Stimulated activated CD8-positive, alpha-beta memory T cell treated with anti-CD3 and anti-CD28 coated beads, Interleukin-4, amount 100 ng/mL, for 4 hours (primary cell): ENCODE measurements at places on chromosomes 16 and 17.

GRCh38 chr17:19533718-19534561, at the start of gene SLC47A1:
Gene SLC47A1 (plus strand): TSS chr17:19533854. CDS start chr17:19533940, 86 bp downstream.
- no peak for DNase-seq

- DNase-seq, result no peak
Measured at GRCh38 chr16:87723226-87723623, 42.6 kb downstream of the KLHDC4 start.

DNA sequence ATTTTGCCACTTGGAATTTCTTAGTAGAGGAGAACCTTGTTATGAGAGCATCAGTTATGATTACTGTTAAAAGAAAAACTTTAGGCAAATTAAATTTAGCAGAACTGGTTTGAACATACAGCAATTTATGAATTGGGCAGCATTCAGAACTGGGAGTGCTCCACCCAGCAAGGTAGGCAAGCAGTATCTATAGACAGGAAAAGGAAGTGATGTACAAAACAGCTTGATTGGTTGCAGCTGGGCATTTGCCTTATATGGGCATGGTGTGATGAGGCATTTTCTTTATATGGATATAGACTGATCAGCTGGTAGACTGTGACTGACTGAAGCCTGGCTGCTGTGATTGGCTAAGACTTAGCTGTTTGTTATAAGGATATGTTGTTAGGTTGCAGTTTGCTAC, 17.6 kb upstream of the CYLD start:
- DNase-seq, result no peak

DNA sequence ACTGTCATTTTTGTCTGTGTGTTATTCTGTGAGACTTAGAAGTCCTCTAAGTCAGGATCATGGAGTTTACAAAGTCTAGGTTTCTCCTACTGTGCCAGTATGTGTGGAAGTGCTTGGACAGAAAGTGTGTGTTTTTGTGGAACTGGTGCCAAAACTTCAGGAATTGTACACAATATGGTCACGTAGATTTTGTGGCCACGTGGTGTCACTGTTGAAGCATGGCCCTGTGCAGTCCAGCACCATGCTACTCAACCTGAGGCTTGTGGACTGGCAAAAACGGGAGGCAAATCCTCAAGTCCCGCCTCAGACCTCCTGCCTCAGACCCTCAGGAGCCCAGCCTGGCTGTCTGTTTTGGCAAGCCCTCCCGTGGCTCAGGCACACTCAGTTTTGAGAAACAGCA, 16.7 kb upstream of the ALKBH5 start:
- DNase-seq, result no peak

DNA sequence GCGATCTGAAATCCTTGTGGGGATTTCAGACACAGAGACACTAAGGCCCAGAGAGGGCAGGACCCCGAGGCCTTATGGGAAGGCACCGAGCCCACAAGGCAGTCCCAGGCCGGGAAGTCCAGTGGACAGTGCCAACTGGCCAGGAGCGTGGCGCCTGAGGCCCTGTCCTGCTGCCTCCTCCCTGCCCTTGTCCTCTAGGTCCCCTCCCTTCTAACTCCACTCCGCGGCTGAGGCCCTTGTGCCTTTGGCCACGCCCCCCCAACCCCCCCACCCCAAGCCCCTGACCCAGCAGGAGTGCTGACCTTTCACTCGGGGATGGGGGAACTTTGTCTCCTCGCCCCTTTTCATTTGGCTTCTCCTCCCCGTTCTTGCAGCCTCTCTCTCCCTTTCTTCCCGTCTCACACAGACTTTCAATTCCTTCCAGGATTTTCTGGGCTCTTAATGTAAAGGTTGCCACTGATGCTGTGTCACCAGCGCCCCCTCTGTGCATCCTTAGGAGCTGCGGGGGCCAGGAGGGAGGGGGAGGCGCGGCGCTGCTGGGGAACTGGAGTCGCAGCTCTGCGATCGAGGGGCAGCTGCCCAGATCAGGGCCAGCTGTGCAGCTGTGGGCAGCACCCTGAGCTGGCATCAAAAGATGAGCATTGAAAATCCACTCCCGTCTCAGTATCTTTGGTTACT, 29.1 kb downstream of the CRHR1 start:
- no peak for DNase-seq
